ENCODE measurements at places on chromosomes 1 and 21.

DNA sequence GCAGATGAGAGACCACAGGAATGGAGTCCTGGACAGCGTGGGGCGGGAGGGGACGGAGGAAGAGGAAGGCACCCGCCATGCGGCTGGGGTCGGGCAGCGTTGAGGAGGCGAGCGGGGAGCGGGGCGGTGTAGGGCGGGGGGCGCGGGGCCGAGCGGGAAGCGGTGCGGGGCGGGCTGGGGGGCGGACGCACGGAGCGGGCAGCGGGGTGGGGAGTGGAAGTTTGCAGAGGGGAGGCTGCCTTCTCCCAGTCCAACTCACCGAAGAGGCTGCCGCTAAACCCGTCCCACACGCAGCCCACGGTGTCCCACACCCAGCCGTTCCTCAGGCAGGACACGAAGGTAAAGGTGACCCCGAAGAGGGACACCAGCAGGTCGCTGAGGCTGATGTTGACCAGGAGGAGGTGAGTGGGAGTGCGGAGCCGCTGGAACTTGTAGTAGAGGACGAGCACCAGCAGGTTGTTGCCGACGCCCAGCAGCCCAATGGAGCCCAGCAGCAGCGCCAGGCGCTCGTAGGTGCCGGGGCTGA lies 483 bp downstream of the CHML start:
- DNase-seq: no peak

GRCh38 chr1:232952514-232953499 lies 2.4 kb downstream of the NTPCR start:
- peak; percentile 69 for DNase-seq

GRCh38 chr1:34858901-34859445 lies 576 bp downstream of the SMIM12 start:
- DNase-seq: no peak

- DNase-seq: no peak
Observed at GRCh38 chr1:100290291-100290690, 24.3 kb downstream of the RTCA start.

DNA sequence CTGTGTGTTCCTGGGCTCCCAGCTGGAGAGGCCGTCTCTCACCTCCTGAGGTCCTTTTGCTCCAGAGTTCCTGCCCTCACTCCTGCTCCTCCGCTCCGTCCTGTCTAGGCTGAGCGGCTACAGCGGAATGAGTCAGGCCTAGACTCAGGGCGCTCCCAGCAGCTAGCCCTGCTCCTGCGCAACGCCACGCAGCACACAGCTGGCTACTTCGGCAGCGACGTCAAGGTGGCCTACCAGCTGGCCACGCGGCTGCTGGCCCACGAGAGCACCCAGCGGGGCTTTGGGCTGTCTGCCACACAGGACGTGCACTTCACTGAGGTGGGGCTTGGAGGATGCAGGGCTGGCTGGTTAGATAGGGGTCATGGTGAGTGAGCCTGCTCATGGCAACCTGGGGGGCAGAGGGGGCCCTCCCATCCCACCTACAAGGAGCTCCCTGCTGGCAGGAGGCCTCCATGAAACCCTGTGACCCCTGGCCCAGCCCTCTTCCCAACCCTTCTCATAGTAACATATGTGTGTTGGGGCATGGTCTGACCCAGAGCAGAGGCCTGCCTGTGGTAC lies 15.1 kb downstream of the PSRC1 start:
- DNase-seq: no peak

GRCh38 chr1:29500041-29500440 lies 263.7 kb downstream of the PTPRU start:
- no peak for DNase-seq

DNA sequence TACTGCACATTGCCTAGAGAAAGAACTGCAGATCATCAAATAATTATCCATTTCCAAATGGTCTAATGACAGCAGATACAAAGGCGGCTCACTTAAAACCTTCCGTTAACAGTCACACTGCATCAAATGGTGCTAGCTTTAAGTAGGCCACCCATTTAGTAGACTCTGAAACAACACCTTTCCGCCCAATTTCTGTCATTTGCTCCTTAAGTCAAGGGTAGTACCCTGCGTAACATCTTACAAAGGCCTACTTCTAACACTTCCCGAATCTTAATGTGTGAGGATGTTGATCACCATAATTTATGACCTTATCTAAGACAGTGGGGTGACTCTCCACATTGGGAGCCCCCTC lies 692 bp upstream of the RALGPS2 start:
- DNase-seq: no peak

DNA sequence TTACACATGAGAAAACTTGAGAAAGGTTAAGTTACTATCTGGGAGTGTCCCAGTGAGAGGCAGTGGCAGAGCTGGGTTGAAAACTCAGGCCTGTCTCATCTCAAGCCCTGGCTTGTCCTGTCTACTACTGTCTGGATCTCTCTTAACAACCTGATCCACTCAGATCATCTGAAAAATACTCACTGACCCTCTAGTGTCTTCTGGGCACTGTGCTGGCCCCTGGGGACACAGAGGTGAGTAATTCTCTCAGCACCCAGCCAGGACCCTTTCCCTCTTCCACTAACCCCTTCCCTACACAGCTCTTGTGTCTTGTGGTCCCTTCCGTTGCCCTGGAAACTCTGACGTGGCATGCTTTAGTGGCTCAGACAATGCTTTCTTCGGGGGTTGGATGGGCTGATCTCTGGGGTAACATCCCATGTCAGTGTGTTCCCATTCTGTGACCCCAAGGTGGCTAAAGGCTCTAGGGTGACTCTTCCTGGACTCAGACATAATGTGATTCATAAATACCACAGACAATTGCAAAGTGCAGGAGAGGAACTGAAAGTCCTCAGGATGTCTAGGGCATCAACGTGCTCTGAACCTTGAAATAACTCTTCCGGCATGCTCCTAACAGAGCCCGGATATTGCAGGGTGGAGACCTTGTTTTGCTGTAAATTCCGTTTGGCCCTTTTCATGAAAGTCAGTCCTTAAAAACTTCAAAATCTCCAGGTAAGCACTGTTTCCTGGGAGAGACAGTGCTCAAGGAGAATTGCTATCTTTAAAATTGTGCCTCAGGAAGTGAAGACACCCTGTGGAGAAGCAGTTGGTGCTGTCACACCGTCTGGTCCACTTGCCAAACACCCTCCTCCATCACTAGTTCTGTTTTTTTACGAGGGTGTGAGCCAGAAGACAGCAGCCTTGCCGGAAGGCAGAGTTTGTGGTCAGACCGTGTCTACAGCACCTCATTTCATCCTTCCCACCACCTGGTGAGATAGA lies 4.0 kb downstream of the SHISAL2A start:
- DNase-seq: peak; percentile 42

GRCh38 chr1:61299463-61299862 lies 217.1 kb downstream of the NFIA start:
- DNase-seq: no peak

- no peak for DNase-seq
Observed at GRCh38 chr1:41404308-41404761, 43.1 kb downstream of the FOXO6 start.

GRCh38 chr1:179586107-179586823 lies 5.4 kb upstream of the TDRD5 start:
- DNase-seq: peak; percentile 72

- no peak for DNase-seq
Observed at GRCh38 chr1:228206582-228207351, 1.1 kb upstream of the OBSCN start.

- no peak for DNase-seq
Observed at GRCh38 chr1:221637641-221638041, 104.2 kb downstream of the DUSP10 start.

DNA sequence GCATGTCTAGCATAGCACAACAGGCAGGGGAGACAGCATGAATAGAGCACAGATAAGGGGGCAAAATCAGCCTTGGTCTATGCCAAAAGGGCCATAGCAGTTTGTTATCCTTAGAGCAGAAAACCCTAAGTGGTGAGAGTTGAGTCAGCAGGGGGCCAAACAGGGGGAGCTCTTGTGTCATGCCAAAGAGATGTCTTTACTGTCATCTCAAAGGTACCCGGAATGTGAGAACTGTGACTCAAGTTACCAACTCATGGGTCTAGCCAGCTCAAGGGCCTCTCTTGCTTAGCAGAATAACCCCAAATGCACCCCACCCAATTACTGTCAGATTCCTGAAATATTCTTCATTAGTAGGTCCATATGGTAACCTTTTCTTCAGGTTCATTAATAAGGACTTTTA lies 45.9 kb upstream of the NRDC start:
- DNase-seq: no peak

DNA sequence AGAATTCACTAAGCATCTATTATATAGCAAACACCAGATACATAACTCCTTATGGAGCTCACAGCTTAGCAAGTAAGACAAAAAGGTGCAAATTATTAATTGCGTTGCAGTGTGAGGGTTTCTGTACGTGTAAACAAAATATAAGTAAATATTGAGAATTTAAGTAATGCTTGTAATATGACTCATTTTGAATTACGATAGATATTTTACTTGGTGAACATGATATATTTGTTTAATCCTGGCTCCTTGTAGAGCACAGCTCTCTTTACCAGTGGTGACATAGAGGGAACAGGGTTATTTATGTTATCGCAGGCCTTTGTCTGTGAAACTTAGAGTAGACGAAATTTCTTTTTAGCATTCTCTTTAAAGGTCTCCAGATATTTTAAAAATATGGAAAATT lies 36.4 kb downstream of the LYPLAL1 start:
- DNase-seq: no peak

GRCh38 chr1:85484716-85485115 lies 19.8 kb upstream of the DDAH1 start:
- DNase-seq: no peak

GRCh38 chr1:59361766-59362165 lies 64.9 kb downstream of the FGGY start:
- DNase-seq: no peak

- DNase-seq: peak; percentile 49
Observed at GRCh38 chr21:34796518-34797200, 127.9 kb downstream of the CLIC6 start.

- DNase-seq: no peak
Observed at GRCh38 chr1:222880587-222880986, 65.7 kb downstream of the DISP1 start.

DNA sequence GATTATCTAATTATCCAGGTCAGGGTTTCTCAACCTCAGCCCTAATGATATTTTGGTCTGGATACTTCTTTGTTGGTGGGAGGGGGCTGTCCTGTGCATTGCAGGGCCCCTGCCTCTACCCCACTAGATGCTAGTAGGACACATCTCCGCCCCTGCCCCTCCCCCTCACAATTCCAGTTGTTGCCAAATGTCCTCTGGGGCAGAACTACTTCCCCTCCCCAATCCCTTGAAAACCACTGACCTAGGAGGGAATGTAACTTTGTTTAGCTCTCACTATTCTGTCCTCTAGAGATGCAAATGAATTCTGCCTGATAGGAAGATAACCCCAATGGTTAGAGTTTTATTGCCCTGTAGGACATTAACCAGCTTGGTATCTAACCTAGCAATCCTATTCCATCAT lies 8.1 kb downstream of the CACNA1S start:
- DNase-seq: no peak

Measured in mucosa of descending colon (tissue), 3 donors.